Neural progenitor cell (in vitro differentiated cells): ENCODE measurements at places on chromosomes 2 and 18. TPM values are rescaled to one million over a fixed set of nuclear protein-coding genes. Genes with fewer than 3 reads are reported as not detected.

The IL37 gene
- total RNA-seq = 0.93 TPM in 1 of 2 replicates, not detected in the other

The RUFY4 gene
- total RNA-seq = not detected in 2 replicates

The LRRC30 gene
- total RNA-seq = not detected in 2 replicates

The NOSTRIN gene
- total RNA-seq = not detected in 2 replicates

The FOXD4L1 gene
- 0.12 TPM in 1 of 2 replicates, not detected in the other for total RNA-seq

The MMADHC gene
- 149 and 178 TPM in 2 replicates for total RNA-seq

The KRTCAP3 gene
- 0.88 and 11.4 TPM in 2 replicates for total RNA-seq

The RAD51AP2 gene
- 0.31 and 1.2 TPM in 2 replicates for total RNA-seq
